ENCODE measurements at places on chromosomes 11 and 22.

GRCh38 chr11:116827461-116827860 is 2.2 kb upstream of the APOC3 start:
- no peak for DNase-seq

DNA sequence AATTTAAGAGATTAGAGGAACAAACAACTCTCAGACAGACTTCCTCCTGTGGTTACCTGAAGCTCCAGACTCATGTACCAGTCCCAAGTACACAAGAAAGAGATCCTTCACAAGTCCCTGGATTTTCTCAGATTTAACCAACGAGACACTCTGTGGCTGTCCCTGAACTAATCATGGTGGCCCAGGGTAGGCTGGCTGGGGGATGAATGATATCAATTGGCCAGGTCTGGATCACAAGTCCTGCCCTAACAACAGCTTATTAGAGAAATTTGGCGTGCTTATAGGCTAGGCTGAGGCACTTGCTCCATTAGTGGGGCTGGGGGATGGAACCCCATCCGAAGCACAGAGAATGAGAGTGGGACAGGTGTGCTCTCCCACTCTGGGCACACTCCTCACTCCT is 22.1 kb downstream of the HEPHL1 start:
- DNase-seq: no peak

DNA sequence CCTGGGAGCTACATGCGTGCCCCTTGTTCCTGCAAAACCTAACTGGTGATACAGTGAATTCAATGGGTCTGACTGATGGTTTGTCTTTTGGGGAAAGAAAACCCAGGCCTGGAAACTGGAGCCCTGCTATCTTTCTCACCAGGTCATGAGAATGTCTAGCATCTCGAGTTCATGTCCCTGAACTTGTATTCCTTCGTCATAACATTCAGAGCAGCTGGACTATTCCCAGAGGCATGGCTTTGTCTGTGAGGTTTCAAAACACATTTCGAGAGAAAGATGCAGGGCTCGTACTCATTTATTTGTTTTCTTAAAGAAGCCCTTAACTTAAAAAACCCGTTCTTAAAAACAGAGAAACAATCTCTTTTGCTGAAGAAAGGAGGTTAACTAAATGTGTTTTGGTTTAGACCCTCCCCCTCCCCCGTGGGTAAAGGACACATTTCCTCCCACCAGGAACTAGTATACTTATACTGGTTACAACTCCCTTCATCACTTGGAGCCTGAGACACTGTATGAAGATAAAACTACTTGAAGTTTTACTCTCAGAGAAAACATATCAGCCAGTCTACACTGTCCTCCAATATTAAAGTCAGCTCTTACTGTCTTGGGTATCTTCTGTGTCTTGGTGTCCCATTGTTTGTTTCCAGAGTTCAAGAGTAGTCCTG is 43.2 kb downstream of the ME3 start:
- DNase-seq: no peak

DNA sequence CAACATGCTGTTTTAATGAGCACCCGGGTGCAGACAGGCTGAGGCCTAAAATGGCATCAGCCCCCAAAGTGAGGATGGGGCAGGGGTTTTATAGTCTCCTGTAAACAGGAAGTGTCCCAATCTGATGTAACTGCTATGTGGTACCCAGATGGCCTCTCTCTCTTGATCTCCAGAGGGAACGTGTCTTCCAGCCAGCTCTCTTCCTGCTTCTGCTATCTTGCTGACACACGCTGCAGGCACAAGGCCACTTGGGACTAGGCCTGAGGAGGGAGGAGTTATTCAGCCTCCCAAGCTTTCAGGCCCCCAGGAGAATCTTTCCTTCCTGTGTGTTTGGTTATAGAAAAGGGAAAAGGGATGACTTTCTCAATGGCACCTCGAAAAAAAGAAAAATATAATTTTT is 11.4 kb upstream of the VSTM5 start:
- no peak for DNase-seq

DNA sequence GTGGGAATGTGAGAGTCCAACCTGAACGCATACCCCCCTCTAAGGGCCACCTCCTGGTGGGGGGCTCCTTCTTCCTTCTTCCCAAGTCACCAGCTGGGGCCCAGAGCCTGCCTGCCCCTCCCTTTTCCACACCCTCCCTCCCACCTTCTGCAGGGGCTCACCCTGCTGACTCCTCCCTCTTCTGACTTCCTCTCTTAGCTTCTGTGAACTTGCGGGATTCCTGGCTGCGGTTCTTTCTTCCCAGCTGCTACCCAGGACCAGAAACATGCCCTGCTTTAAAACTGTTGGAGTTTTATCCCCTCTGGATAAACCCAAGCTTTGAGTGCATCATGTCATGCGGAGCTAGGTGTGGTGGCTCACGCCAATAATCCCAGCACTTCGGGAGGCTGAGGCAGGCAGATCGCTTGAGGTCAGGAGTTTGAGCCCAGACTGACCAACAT is 10.2 kb downstream of the LRRC74B start:
- DNase-seq: no peak

DNA sequence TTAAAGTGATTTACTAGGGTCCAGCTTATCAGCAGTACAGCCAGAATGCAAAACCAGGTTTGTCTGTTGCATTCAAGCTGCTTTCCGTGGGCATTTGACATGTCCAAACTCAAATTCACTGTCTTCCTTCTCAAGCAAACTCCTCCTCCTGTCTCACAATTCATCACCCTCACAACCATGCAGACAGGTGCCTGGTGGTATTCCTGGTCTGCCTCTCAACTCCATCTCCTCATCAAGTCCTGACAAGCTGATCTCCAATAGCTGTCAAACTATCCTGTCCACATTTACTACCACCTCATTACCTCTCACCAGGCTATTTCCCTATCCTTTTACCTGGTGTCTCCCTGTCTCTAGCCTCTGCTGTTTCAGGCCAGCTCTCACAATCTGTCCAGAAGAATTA is 49.1 kb upstream of the LYVE1 start:
- no peak for DNase-seq

DNA sequence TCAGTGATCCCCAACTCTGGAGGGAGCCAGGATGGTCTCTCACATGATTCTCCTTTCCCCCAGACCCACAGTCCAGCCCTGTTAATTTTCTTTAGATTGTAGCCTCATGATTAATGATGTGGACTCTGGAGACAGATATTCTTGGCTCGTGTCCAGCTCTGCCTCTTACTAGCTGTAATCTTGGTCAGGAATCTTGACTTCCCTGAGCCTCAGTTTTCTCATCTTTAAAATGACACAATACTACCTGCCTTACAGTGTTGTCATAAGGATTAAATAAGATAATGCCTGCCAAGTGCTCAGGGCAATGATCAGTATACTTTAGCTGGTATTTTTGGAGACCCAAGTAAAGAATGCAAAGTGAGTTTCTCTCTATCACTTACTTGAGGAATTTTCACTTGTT is 60.0 kb downstream of the SPECC1L start:
- no peak for DNase-seq
